ENCODE measurements at places on chromosomes 5 and 9.

DNA sequence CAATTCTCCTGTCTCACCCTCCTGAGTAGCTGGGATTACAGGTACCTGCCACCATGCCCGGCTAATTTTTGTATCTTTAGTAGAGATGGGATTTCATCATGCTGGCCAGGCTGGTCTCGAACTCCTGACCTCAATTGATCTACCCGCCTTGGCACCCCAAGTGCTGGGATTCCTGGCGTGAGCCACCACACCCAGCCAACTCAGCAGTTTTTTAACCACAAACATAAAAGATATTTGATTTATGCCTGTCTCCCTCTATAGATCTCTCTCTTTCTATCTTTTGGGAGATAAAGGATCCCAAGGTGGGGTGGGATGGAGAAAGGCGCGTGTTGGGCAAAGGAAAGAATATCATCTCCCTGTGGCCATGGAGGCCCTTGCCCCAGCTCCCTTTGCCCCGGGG lies 26.8 kb downstream of the NR4A3 start:
- no peak for DNase-seq

- DNase-seq, result no peak
These were observed 188.6 kb upstream of the ZNF608 start for GRCh38 chr5:124935065-124935464.

DNA sequence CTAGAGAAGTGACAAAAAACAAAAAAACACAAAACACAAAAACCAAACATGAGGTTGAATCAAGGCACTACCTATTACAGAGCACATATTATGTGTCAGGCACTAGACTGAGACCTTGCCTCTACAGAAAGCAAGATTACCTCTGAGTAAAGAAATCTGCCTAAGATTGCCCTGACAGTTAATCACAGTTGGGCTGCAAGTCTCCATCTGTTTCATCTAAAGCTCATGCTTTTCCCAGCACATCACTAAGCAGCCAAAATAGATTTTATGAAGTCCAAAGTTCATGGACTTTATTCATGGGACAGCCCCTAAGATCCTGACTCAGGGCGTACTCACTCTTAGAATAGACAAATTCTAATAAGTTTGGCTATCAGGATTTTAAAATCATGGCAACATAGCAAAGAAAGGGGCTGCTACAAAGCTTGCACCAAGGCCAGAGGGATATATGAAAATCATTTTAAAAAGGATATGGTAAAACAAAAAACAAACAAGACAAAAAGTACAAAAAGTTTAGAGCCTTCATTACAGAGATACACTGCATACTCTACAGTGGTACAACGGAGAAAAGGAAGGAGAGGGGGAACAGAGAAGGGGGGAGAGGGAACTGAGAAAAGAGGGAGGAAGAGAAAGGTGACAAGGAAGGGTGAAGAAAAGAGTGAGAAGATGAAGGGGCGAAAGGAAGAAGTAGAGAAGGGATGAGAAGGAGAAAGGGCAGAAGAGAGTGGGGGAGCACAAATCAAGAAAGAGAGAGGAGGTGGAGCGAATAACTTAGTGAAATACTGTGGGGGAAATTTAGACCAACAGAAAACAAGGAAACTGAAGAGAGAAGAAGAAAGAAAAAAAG lies 58.2 kb downstream of the RICTOR start:
- no peak for DNase-seq

- DNase-seq, result no peak
These were observed 617.8 kb upstream of the DMAC1 start for GRCh38 chr9:8417341-8417740.

- DNase-seq, result no peak
These were observed 144.4 kb upstream of the ANKRD55 start for GRCh38 chr5:56377573-56377972.

- no peak for DNase-seq
These were observed 198.6 kb upstream of the DAB2 start for GRCh38 chr5:39623291-39623865.
